ENCODE measurements at places on chromosomes 5 and 9. TPM values are rescaled to one million over a fixed set of nuclear protein-coding genes. Genes with fewer than 3 reads are reported as not detected.

DNA sequence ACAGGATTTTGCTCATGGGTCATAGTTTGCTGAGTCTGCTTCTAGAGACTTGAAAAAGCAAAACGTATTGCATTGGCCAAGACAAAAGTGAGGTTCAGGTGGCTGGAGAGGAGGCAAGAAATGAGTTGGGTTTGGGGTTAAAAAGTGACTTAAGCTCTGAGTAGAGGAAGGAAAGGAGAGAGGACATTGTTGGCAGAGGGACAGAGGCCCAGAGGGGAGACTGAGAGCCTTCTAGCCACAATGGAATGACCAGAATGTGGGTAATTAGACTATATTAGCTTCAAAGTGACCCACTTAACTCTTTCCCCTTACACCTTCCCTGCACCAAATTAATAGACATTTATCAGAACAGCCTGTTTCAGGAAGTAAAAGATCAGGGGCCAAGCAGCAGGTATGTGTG lies 188.4 kb downstream of the ZNF462 start:
- no peak overlapping the region for H3K27ac ChIP-seq
- no peaks in the 10 kb centered on the region for H3K4me1 ChIP-seq
- H3K4me3 ChIP-seq: no peak overlapping the region

DNA sequence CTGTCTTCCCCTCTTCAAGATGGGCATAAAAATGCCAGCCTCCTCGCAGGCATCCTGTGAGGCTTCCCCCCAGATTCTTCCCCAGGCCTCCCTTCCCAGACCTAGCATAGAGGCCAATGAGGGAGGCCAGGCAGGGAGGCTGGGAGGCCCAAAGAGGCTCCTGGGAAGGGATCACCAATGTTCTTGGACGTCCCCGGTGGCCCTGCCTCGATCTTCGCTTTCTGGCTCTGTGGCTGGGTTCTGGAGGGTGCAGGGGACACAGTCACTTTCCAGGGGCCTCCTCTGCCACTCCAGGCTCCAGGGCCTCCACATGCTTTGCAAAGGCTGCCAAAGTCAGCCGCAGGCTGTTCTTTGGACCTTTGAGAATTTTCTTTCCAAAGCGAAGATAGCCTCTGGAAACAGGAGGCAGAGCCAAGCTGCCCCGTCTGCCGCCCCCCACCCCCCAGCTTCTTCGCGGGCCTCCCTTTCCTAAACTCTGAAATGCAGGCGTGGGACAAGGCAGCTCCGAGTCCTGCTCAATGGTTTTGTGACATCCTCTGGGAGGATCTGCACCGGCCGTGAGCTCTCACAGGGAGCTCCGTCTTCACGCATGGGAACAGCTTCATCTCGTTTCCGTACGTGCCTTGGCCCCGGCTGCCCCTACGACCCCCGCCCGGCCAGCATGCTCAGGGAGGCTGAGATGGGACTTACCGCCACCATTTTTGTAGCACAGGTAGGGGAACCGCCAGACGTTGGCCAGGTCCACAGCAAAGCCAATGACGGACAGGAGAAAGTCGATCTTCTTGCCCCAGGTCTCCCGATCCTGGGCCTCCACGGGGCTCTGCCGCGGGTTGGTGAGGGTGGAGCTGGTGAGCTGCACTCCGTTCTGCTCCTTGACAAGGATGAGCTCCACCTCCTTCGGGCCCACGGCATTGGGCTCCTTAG lies 2.8 kb downstream of the SLC6A3 start:
- H3K4me3 ChIP-seq: no peak overlapping the region
- H3K27me3 ChIP-seq: peaks cover 6% of the 10 kb centered on the region
- no peaks in the 10 kb centered on the region for H3K4me1 ChIP-seq
- no peak overlapping the region for H3K27ac ChIP-seq
- no peak for DNase-seq

IRX2 gene
- polyA plus RNA-seq: 30.0 TPM

ZBTB6 gene
- polyA plus RNA-seq: 2.5 TPM

RIGI gene
- 4.8 TPM for polyA plus RNA-seq

UGCG gene
- 32.2 TPM for polyA plus RNA-seq

PCDHB7 gene
- polyA plus RNA-seq: 0.87 TPM

PTPN3 gene
- 9.1 TPM for polyA plus RNA-seq

F2RL1 gene
- polyA plus RNA-seq: 5.3 TPM
